Activated effector memory CD4-positive, alpha-beta T cell treated with Interleukin-2 at 50 U/mL for 16 hours (primary cell): ENCODE measurements at places on chromosomes 4 and X.

GRCh38 chr4:73822812-73823504, 13.5 kb upstream of the CXCL6 start:
- no peak for DNase-seq

DNA sequence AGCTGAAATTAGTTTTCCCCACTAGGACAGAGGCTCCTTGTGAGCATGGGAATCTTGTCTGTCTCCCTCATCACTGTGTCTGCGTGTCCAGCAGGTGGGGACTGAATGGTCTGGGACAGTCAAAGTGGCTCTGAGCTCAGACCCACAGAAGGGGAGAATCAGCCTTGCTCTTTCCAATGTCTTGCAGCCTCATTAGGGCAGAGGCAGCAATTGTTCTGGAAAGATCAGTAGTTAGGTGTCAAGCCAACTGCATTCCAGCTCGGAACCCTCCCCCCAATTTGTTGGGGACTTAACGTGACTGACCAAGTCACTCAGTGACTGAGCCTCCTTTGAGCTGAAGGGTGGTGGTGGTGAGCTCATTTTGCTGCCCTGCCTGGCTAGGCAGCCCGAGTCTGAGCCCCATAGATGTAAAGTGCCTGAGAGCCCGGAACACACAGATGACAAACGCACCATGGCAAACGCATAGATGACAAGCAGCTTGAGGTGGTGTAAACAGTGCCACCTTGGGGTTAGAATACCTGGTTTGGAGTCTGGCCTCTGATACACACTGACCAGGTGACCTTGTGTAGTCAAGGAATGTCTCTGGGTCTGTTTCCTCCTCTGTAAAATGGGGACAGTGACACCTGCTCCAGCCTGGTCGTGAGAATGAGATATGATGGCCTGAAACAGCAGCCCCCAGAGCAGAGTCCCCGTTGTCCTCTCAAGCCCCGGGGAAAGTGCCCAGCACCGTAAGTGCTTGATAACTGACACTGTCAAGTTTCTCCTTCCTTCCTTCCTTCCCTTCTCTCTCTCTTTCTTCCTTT, 2.7 kb upstream of the SORCS2 start:
- no peak for DNase-seq

GRCh38 chr4:155342142-155342541, 34.6 kb downstream of the MAP9 start:
- DNase-seq = no peak

DNA sequence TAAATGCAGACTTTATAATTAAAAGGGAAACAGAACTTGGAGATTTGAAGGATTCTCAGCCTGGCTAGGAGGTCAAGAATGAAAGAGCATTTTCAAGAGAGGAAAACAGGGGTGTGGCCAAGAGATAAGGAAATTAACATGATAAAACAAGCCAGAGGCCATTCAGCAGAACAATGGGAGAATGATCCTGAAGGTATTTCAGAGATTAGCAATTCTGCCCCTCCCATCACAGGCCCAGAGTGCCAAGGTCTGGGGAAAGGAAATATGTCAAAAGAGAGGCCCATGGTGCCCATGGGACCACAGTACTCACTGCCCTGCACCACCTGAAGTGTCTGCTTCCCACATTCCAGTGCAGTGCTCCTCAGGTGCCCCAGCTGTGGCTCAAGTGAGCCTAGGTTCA, 188.5 kb upstream of the STS start:
- DNase-seq = no peak

DNA sequence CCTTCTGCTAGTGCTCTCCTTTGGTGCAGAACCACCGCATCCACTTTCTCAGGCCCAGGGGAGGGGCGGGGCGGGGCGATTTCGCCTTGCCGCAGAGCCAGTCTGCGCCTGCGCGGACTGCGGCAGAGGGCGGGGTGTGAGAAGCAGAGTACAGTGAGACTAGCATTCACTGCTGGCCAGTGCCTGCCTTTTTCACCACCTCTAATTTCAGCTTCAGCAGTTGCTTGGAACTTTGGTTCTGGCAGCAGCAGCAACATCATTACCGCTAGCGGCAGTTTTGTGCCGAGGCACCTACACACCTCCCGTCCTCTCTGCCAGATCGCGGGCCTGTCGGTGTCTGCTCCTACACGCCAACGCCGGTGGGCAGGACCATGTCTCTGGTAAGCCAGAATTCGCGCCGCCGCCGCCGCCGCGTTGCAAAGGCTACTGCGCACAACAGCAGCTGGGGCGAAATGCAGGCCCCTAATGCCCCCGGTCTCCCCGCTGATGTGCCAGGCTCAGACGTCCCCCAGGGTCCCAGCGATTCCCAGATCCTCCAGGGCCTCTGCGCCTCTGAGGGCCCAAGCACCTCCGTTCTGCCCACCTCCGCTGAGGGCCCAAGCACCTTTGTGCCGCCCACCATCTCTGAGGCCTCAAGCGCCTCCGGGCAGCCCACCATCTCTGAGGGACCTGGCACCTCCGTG, at the start of gene MAGEE1:
MAGEE1 (plus strand) TSS at position 151 of the 683 bp plus-strand sequence; CDS start at position 372, 221 bp downstream.
- DNase-seq = peak; percentile 80

DNA sequence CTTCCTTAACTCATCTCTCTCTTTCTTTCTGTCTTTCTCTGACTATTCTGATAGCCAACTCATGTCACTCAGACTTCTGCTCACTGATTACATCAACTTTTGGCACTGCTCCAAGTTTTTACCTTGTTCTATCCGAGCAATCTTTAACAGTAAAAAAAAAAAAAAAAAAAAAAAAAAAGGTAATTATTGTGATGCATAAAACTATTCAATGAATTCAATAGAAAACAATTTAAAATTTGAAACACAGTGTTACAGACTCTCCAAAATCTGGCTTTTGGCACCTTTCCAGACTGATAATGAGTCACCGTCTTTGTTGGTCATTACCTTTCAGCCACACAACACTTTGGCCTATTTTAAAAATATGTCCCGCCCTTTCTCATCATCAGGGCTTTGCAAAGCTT, 229.5 kb downstream of the GALNTL6 start:
- no peak for DNase-seq

DNA sequence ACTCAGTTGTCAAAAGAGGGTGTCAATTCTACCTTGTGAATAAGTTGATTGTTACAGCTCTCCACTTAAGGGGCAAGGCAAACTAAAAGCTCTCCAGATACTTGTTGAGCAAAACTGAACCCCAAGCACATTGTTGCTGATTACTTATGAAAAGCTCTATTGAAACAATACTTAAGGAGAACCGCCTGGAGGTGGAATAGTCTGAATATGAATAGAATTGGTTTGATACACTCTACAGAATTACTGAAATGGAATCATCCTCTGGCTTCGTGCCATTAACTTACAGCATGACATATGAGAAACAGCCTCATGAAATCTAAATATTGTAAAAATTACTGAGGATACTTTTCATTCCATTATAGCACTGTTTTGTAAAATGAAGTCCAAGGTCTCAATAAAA, 127.0 kb upstream of the SH3RF1 start:
- DNase-seq = no peak

GRCh38 chr4:140112576-140112975, 41.4 kb downstream of the MAML3 start:
- DNase-seq = no peak

DNA sequence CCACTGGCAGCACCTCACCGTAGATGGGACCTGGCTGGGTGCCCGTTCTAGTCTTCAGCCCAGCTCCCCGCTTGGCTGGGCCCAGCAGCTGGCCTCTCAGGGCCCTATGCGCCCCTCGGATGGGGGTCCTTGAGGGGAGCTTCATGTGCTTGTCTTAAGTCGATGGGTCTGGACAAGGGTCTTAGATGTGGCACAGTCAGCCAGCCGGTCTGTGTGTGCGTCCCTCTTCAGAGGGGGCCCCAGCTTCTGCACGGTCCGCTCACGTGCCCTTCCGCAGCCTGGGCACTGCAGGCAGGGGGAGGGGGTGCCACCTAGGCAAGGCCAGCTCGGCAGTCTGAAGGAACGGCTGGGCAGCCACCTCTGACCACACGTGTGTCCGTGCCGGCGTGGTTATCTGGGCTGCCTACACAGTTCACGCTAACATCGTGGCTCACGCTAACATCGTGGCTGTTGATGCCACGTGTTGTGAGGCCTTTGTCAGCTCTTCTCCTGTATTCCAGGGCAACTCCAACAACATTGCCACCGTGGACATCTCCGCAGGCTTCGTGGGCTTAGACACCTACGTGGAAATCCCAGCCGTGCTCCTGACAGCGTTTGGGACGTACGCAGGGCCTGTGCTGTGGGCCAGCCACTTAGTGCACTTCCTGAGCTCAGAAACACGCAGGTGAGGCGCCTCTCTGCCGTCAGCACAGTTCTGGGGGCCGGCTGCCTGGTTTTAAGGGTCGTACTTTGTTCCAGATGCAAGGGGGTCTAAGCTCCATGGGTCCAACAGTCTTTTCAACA, 34.5 kb downstream of the PIGG start:
- no peak for DNase-seq

GRCh38 chr4:118879409-118879808, 9.2 kb upstream of the SYNPO2 start:
- no peak for DNase-seq

GRCh38 chrX:25198891-25199290, 183.1 kb upstream of the ARX start:
- no peak for DNase-seq

- no peak for DNase-seq
Observed at GRCh38 chrX:2351999-2352995, 148.5 kb downstream of the DHRSX start.

DNA sequence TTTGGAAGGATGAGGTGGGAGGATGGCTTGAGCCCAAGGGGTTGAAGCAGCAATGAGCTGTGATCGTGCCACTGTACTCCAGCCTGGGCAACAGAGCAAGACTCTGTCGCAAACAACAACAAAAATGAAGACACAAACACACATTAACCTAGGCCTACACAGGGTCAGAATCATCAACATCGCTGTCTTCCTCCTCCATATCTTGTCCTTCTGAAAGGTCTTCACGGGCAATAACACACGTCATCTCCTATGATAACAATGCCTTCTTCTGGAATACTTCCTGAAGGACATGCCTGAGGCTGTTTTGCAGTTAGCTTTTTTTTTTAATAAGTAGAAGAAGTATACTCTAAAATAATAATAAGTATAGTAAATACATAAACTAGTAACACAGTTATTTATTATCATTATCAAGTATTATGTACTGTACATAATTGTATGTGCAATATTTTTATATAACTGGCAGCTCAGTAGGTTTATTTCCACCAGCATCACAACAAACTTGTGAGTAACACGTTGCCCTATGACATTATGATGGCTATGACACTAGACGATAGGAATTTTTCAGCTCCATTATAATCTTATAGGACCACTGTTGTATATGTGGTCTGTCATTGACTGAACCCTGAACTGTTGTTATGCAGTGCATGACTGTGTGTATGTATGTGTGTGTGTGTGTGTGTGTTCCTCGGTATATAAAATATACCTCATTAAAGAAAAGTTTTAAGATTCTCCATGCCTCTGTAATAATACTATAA, 69.2 kb upstream of the MAML3 start:
- no peak for DNase-seq

DNA sequence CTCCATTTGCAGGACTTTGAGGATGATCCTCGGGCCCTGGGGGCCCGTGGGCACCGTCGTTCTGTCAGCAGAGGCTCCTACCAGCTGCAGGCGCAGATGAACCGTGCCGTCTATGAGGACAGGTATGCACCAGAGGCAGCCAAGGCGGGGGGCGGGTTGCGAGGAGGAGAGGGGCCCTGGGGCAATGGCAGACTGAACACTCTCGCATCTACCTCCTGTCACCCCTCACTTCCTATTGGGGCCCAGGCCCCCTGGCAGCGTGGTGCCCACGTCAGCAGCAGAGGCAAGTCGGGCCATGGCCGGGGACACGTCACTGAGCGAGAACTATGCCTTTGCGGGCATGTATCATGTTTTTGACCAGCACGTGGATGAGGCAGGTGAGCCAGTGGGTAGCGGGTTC, 2.0 kb downstream of the WDR13 start:
- no peak for DNase-seq

DNA sequence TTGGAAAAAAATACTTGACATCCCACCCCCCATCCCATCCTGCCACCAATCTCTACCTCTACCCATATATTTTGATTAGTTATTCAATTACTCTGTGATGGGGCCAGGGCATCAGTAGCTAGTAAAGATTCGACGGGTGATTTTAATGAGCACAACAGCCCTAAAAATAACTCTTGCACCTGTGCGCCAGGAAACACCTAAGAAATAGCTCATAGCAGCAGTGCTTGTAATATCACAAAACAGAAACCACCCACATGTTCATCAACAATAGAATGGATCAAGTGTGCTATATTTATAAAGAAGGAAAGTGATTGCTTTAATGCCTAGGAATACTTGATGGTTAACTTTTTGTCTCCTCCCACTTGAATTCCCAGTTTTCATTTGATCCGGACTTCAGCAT, 225.6 kb upstream of the LCORL start:
- DNase-seq = no peak

DNA sequence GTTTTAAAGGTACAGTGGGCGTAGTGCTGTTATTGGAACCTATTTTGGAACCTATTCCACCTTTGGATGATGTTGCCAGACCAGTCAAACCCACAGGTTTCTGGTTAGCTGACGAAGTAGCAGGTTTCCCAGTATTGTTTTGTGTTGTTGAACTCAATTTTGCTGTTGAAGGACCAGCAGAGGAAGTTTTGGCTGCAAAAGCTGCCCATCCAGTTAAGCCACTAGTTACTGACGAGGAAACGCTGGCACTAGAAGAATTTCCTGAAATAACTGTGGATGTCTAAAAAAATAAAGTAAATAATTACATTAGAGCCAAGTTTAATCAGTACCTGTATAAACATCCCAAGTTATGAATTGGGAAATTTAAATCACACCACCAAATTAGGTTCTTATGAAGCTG, 25.5 kb downstream of the INTS12 start:
- DNase-seq = no peak
